ENCODE measurements at places on chromosomes 16 and 17.

DNA sequence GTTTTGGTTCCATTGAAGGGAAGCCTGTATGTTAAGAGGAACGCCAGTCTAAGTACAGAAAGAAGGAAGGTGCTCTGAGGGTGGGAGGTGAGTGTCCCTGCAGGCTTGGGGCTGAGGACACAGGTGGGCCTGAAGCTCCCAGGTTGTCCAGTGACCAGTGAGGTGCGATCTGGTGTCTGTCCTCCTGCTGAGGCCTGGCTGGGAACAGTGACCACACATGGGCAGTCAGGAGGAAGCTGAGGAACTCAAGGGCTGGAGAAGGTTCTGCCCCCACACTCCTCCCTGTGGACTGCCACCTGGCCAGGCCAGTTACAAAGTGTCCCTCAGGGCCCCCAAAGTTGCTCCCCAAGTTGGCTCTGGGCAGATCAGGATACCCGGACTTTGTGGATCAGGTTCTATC, 102.1 kb downstream of the N4BP1 start:
- DNase-seq: no peak

DNA sequence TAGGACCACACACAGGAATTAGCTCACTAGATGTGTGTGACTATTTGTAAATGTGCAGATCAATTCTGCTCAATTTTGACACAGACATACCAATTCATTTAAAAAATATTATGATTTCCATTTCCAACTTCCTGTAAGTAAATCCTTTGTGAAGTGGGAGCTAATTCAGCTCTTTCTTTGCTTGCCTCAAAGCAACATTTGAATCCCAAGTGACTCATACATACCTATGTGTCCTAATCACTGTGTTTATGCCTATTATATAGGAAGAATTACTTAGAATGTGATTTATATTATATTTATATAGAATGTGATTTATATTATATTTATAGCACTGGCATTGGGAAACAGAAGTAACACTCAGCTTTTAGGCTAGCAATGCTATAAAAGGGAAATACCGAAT, 195.9 kb upstream of the C17orf78 start:
- no peak for DNase-seq

GRCh38 chr17:46141645-46142044, 51.6 kb downstream of the KANSL1 start:
- no peak for DNase-seq

- no peak for DNase-seq
Measured at GRCh38 chr16:89798126-89798525, 18.3 kb downstream of the FANCA start.

DNA sequence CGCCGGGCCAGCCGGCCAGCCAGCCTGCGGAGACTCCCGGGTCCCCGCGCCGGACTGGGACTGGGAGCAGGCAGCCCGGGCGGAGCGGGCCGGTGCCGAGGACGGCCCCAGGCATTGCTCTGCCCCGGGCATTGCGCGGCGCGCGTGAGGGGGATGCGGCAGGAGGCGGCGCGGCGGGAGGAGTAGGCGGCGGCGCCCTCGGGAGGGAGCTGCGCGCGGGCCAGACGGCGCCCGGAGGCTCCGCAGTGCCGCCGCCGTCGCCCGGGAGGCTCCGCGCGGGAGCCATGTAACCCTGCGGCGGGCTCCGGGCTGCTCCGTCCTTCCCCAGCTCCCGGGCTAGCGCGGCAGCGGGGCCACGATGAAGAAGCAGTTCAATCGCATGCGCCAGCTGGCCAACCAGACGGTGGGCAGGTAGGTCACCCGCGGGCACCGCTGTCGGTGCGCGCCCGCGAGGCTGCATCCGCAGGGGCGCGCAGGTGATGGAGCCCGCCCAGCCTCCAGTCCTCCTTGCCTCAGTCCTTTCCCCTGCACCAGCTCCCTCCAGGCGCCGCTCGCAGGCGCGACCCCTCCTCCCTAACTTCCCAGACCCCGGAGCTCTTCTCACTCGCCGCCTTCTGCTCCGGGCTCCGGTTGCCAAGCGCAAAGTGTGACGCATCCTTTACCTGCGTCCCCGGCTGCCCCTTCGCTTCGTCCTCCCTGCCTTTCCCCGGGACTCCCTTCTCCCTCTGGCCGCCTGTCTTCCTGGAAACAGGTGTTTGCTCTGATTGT, at the start of gene ARHGAP44:
TSS of gene ARHGAP44 (plus strand) at position 18 of the 768 bp plus-strand sequence. CDS start at position 359, 341 bp downstream.
- DNase-seq: no peak

DNA sequence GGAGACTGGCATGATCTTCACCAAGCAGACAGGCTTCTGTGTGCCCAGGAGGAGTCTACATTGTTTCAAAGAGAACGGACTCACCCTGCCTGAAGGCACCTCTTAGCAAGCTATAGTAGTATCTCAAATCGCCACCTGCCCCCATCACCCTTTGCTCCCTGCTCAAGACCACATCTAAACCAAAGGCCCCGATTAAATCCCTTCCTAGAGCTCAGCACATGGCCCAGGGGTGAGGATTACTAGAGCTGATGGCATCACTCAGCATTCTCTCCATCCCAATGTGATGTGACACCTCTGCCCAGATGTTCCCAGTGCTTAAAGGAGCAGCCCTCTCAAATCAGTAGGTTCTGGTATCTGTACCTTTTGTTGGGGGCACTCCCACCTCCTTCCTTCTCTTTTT, 8.0 kb upstream of the CDC42EP4 start:
- DNase-seq: no peak

DNA sequence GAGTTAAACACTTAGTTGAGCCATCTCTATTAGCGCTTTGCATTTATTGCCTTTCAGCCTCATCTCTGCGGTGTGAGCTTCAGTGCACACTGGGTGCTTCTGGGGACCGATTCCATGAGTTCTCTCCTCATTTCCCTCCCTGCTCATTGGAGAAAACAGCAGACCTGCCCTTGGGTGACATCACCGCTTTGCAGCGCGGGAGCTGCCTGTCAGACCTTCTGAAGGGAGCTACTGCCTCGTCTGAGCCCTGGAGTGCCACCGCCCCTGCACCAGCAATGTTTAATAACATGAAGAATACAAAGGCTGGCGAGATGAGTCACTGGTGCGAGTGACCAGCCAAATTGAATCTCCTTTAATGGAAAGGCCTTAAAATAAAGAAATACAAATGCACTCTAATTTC, 30.2 kb upstream of the CPPED1 start:
- no peak for DNase-seq

GRCh38 chr17:72850410-72851118, 241.9 kb downstream of the SLC39A11 start:
- DNase-seq: no peak

- DNase-seq: no peak
Measured at GRCh38 chr17:48761114-48761513, 32.6 kb upstream of the HOXB13 start.

- DNase-seq: no peak
Measured at GRCh38 chr16:79977940-79978836, 377.7 kb upstream of the MAF start.

DNA sequence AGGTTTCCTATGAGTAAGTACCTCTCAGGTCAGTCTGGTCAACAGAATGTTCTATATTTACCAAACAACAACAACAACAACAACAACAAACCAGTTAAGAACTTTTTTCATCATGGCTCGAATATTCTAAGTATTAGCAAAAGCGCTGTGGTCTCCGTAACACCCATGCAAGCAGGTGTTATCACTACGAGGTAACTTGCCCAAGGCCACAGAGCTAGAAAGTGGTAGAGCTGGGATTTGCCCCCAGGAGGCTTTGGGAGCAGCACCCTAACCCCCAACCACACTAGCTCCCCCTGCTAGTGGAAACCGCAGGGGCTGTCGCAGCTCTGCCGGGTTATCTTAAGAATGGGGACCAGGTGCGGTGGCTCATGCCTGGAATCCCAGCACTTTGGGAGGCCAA, 23.9 kb upstream of the C16orf74 start:
- no peak for DNase-seq

- DNase-seq: no peak
Measured at GRCh38 chr17:61362852-61363600, 36.6 kb upstream of the TBX2 start.

DNA sequence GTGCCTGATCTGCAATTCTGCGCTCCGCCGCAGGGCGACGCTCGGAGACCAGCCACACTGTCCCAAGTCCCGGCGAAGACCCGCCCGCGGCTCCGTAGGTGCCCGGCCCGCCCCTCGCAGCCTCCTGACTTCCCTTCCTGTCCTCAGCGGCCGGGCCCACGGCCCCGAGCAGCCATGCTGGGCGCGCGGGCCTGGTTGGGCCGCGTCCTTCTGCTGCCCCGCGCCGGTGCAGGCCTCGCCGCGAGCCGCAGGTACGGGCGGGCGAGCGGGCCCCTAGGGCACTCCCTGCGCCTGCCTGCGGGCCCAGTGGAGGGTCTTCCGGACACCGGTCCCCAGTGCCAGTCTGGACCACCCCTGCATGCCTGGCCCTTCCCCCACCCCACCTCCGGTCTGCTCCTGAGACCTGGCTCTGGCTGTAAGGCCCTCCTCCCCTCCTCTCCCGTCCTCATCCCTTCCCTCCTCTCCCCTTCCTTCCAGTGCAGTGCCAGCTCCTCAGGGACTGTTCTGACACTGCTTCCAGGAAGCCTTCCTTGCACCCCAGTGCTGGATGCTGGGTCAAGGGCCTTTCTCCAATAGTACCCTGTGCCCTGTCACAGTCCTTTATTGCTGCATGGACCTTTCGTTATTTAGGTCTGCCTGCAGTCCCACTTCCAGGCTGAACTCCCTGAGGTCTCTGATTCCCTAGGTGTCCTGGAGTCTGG, at the start of gene SPATA20:
TSS of gene SPATA20 (plus strand) at position 140 of the 701 bp plus-strand sequence. CDS start at position 175, 35 bp downstream.
- DNase-seq: peak; percentile 93

- DNase-seq: no peak
Measured at GRCh38 chr16:31138621-31139578, 3.4 kb upstream of the PRSS8 start.

All from activated CD8-positive, alpha-beta T cell treated with anti-CD3 and anti-CD28 coated beads, Interleukin-2, amount 10 ng/mL, durations not matched to agents 7 days and 5 days (primary cell).